Naive thymus-derived CD4-positive, alpha-beta T cell (primary cell): ENCODE measurements at places on chromosomes 5 and 9.

GRCh38 chr5:63400079-63400478, 562.2 kb downstream of the HTR1A start:
- H3K4me1 ChIP-seq = no peaks in the 10 kb centered on the region
- DNase-seq = no peak
- H3K27ac ChIP-seq = no peak overlapping the region

DNA sequence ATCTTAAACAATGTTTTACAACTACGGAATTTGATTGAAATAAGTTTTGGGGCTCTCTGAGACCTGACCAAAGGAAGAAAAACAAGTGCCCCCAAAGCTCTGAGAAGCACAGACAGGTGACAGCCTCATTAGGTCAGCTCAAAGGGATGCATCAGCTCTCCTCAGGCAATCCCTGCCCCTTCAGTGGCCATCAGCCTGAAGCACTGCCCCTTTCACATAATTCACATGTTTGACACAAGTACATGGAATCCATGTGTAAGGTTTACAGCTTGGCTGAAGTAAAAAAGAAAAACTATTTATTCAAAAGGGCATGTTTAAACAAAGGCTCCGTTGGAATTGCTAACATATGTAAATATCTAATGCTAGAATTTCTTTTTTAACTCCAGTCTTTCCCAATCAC, 56.3 kb downstream of the TSSK1B start:
- no peak for DNase-seq
- no peaks in the 10 kb centered on the region for H3K27me3 ChIP-seq

DNA sequence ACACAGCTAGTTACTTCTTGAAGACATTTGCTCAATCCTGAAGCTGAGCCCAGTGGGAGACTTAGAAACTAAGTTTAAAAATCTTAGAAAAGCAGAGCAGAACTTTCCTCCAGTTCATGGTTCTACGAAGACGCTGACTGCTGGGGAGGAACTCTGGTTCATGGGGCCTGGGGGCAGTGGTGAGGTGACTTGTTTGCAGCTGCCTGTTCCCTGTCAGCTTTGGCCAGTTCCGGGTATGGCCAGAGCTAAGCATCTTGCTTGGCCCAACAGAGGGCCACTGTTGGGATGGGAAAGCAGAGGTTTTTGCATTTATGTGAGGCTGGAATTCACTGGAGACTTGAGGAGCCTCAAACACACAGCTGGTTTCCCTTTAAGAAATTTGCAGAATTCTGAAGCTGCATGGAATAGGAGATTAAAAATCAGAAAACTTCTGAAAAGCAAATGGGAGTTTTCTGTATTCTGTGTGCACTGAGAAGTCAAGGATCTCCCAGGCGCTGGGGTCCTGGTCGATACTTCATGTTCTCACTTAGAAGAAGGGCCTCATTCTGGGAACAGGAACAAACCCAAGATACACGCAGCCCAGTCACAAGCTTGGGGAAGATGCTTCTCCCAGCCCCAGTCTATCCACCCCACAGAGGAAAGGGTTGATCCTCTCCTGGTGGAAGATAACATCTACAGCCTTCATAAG, 10.6 kb upstream of the HMHB1 start:
- no peaks in the 10 kb centered on the region for H3K36me3 ChIP-seq
- DNase-seq = no peak
- H3K27me3 ChIP-seq = no peaks in the 10 kb centered on the region
- no peak overlapping the region for H3K27ac ChIP-seq
- no peaks in the 10 kb centered on the region for H3K4me1 ChIP-seq

- H3K4me1 ChIP-seq = no peaks in the 10 kb centered on the region
- no peak overlapping the region for H3K27ac ChIP-seq
- H3K4me3 ChIP-seq = no peak overlapping the region
- no peaks in the 10 kb centered on the region for H3K36me3 ChIP-seq
- DNase-seq = no peak
Measured at GRCh38 chr9:98236901-98237487, 18.5 kb downstream of the TBC1D2 start.

GRCh38 chr5:151079838-151080612, 809 bp downstream of the TNIP1 start:
- H3K36me3 ChIP-seq = peaks cover 11% of the 10 kb centered on the region
- H3K27me3 ChIP-seq = no peaks in the 10 kb centered on the region
- no peak for DNase-seq
- peaks cover 37% of the 10 kb centered on the region for H3K4me1 ChIP-seq
- peak overlapping the region; percentile 86 for H3K4me3 ChIP-seq
- peak overlapping the region; percentile 96 for H3K27ac ChIP-seq

DNA sequence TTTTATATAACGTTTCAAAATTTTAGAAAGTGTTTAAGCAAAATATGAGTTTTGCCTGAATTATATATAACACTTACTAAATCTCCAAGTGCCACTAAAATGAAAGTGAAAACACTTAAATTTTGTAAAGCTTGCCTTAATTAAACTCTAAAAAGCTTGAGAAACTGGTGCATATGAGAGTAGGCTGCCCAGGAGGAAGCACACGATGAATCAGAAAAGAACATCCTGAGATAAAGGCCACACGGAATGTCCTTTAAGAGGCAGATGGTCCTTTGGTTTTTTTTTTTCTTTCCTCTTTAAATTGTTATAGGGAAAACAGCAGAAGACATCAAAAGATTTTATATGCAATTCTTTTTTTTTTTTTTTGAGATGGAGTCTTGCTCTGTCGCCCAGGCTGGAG, 60.3 kb downstream of the HABP4 start:
- no peaks in the 10 kb centered on the region for H3K36me3 ChIP-seq
- H3K4me3 ChIP-seq = no peak overlapping the region
- no peak overlapping the region for H3K27ac ChIP-seq
- no peaks in the 10 kb centered on the region for H3K4me1 ChIP-seq

DNA sequence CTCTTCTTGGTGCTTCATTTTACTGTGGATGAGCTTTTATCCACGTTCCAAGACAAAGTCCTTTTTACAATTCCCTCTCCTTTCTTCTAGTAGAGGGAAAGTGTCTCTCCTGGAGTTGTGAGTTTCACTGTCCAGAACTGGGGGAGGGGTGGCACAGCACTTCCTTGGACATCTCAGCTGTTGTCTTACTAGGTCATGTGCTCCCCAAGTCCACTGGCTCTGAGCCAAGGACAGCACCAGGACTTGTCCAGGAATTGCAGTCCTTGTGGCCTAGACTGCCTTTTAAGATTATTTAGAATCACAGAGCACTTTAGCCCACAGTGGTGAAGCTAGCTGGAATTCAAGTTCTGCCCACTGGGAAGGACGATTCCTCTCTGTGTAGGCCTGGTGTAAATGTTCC, 700.2 kb upstream of the PTPRD start:
- H3K27me3 ChIP-seq = no peaks in the 10 kb centered on the region
- no peaks in the 10 kb centered on the region for H3K4me1 ChIP-seq
- H3K27ac ChIP-seq = no peak overlapping the region
- DNase-seq = no peak
- H3K36me3 ChIP-seq = no peaks in the 10 kb centered on the region
- no peak overlapping the region for H3K4me3 ChIP-seq

DNA sequence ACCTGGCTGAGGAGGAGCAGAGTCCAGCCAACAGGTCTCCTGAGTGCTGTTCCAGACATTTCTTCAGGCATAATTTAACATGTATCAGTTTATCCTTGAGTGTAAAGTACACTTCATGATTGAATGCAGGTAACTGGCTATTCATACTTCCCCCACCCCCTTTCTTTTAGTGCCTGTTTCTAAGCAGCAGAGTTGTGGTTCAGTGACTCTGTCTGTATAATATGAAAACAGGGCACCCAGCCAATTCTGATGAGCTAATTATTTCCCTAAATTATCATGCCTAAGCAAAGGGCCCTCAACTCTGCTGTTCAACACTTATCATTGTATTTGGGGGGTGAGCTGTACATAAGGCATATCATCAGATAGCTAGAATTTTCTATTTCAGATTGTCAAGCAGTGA, 51.9 kb upstream of the ZSWIM6 start:
- no peaks in the 10 kb centered on the region for H3K4me1 ChIP-seq
- no peak for DNase-seq
- no peaks in the 10 kb centered on the region for H3K27me3 ChIP-seq
- no peak overlapping the region for H3K27ac ChIP-seq
- no peak overlapping the region for H3K4me3 ChIP-seq

DNA sequence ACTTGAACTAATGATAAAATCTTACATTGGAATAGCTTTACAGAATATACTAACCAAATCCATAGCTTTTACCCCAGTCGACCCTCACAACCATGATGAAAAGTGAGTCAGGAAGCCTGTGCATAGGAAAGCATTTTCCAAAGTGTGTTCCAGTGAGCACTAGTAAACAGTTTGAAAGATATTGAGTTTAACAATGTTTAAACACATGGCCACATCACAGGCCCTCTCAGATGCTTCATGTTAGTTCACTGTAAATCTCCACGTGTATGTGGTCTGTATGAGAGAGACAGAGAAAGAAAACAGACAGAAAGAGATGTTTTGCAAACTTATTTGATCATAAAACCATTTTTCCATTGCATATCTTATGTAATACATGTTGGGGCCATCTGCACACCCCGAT, 27.0 kb downstream of the PRUNE2 start:
- no peaks in the 10 kb centered on the region for H3K4me1 ChIP-seq
- no peaks in the 10 kb centered on the region for H3K27me3 ChIP-seq
- no peak overlapping the region for H3K27ac ChIP-seq
- no peak for DNase-seq
- no peak overlapping the region for H3K4me3 ChIP-seq

GRCh38 chr5:27313549-27313948, 275.2 kb upstream of the CDH9 start:
- no peaks in the 10 kb centered on the region for H3K27me3 ChIP-seq
- no peaks in the 10 kb centered on the region for H3K4me1 ChIP-seq
- DNase-seq = no peak
- no peak overlapping the region for H3K27ac ChIP-seq
- H3K4me3 ChIP-seq = no peak overlapping the region
- H3K36me3 ChIP-seq = no peaks in the 10 kb centered on the region

GRCh38 chr5:175638305-175638704, 19.6 kb upstream of the HRH2 start:
- H3K27me3 ChIP-seq = no peaks in the 10 kb centered on the region
- no peak for DNase-seq
- no peak overlapping the region for H3K4me3 ChIP-seq

- no peak overlapping the region for H3K4me3 ChIP-seq
- H3K27ac ChIP-seq = no peak overlapping the region
- no peak for DNase-seq
- no peaks in the 10 kb centered on the region for H3K36me3 ChIP-seq
- no peaks in the 10 kb centered on the region for H3K27me3 ChIP-seq
- H3K4me1 ChIP-seq = no peaks in the 10 kb centered on the region
Measured at GRCh38 chr5:66796305-66797292, 200.4 kb downstream of the MAST4 start.

- no peaks in the 10 kb centered on the region for H3K36me3 ChIP-seq
- no peaks in the 10 kb centered on the region for H3K27me3 ChIP-seq
- no peak for DNase-seq
- H3K27ac ChIP-seq = no peak overlapping the region
- no peak overlapping the region for H3K4me3 ChIP-seq
Measured at GRCh38 chr5:36373527-36374086, 71.9 kb upstream of the RANBP3L start.

DNA sequence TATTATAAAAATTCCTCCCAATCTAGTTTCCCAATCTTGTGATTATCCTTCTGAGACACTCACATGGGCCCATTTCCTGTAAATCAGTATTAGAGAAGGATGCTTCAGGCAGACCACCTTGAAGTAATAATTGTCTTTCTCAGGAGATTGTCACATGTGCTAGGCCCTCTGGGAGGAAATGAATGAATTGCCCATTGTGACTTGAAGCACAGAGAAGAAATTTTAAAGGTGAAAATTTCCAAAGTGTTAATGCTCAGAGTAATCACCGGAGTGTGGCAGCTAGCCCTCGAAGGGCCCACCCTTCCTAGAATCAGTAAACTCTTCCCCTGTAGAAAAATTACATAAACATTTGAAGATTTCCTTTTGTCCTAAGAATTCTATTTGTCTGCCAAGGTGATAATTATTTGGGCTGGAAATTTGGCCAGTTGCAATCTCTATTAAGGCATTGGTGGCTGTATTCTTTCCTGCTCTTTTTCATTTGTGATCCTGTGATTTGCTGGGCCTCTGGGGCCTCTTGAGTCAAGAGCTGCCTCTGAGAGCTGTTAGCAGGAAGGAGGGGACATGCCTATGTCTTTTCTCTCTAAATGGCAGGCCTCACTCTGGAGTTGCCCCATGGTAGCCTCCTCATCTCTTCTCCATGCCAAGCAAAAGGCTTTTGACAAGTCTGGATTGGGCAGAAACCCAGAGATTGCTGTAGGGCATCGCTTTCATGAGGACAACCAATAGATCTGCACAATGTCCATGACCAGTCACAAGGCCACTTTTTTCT, 371.5 kb upstream of the ACTBL2 start:
- no peak overlapping the region for H3K4me3 ChIP-seq
- H3K27ac ChIP-seq = no peak overlapping the region
- no peaks in the 10 kb centered on the region for H3K4me1 ChIP-seq
- H3K36me3 ChIP-seq = no peaks in the 10 kb centered on the region
- H3K27me3 ChIP-seq = no peaks in the 10 kb centered on the region

- no peak for DNase-seq
- H3K27ac ChIP-seq = no peak overlapping the region
- H3K36me3 ChIP-seq = no peaks in the 10 kb centered on the region
- peaks cover 11% of the 10 kb centered on the region for H3K4me1 ChIP-seq
Measured at GRCh38 chr5:54745599-54745998, 228.0 kb downstream of the SNX18 start.

- no peak overlapping the region for H3K27ac ChIP-seq
- no peaks in the 10 kb centered on the region for H3K36me3 ChIP-seq
- no peaks in the 10 kb centered on the region for H3K4me1 ChIP-seq
- no peaks in the 10 kb centered on the region for H3K27me3 ChIP-seq
- H3K4me3 ChIP-seq = no peak overlapping the region
- no peak for DNase-seq
Measured at GRCh38 chr9:20783057-20784038, 99.3 kb downstream of the FOCAD start.

DNA sequence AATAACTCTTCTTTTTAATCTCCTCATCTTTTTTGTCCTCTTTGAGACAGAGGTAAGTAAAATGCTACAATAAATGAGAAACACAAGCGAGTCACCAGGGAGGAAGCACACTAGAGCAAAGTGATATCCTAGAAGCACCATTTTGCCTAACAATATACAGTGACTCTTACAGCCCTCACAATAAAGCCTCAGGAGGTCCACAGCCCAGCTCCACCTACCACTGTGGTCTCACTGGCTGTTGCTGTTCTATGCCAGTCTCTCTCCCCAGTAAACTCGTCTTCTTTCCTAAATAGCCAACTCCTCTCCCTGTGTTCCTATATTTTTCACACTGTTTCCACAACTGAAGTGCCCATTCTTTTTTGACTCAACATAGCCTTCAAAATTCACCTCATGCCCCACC, 44.3 kb downstream of the TNFSF15 start:
- no peaks in the 10 kb centered on the region for H3K27me3 ChIP-seq
- DNase-seq = no peak
- H3K4me3 ChIP-seq = no peak overlapping the region
- H3K27ac ChIP-seq = no peak overlapping the region
